ENCODE measurements at places on chromosomes 5 and 9.
A peak's percentile ranks its signal among the peaks of the same experiment; 100 is the strongest.

- peak; percentile 80 for DNase-seq
Observed at GRCh38 chr9:136400038-136400834, at the start of gene SNAPC4. Gene SNAPC4 (minus strand): TSS chr9:136400170. CDS start chr9:136398428, 1,742 bp downstream.

GRCh38 chr9:14616188-14616982 lies 76.8 kb downstream of the ZDHHC21 start:
- DNase-seq = no peak

- DNase-seq = peak; percentile 33
Observed at GRCh38 chr5:140346348-140347221, at the start of gene HBEGF. Gene HBEGF (minus strand): TSS chr5:140346603. CDS start chr5:140346328, 275 bp downstream.

DNA sequence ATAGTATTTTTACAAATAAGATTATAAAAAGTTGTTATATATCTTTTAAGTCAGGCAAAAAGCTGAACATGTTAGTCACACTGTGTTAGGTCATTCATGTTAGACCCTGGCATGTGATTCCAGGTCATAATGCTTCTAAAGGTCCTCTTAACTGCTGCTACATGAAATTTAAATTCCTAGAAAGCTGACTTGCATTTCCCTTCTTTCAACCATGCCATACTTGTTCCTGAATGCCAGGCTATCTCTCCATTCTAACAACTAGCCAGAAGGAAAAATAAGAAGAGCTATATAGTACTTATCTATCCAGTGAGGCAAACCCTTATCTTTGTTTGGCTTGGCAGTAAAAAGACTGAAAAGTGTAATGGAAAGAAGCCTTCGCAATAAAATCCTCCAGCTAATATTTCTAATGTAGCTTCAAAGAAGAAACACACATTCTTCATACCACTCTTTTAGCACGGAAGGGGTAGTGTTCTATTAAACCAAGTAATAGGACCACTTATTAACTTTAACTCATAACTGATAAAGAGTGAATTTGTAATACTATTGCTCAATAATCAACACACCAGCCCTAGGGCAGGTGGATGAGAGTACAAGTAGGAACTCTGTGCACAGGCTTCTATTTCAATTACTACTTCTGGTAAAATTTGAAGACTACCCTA lies 310.2 kb downstream of the PDE4D start:
- DNase-seq = no peak

DNA sequence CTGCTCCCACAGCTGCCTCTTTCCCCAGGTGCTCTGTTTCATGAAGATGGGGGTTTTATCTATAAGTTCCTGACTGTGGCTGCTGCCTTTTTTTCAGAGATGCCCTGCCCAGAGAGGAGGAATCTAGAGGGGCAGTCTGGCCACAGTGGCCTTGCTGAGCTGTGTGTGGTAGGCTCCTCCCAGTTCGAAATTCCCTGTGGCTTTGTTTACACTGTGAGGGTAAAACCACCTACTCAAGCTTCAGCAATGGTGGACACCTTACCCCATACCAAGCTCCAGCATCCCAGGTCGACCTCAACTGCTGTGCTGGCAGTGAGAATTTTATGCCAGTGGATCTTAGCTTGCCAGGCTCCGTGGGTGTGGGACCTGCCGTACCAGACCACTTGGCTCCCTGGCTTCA lies 250.0 kb downstream of the FER start:
- DNase-seq = no peak

DNA sequence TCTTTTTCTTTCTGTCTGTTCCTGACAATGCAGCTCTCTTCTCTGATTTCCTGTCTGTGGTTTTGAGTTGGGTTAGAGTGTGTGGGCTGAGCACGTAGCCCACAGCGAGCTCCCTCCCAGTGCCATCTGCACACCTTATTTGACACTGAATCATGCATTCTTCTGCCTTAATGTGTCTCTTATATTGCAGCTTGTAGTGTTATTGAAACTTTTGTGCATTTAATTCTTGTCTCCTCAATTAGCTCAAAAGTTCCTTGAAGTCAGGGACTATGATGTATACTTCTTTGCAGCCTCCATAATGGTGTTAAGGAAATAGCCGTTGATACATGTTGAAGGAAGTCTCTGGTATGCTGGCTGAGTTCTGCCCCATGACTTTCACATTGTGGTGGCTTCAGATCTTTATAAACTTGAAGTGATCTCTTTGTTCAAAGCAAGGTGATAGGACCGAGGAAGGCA lies 576.2 kb upstream of the CLINT1 start:
- DNase-seq = no peak

GRCh38 chr5:82445726-82446335 lies 167.7 kb upstream of the RPS23 start:
- no peak for DNase-seq

DNA sequence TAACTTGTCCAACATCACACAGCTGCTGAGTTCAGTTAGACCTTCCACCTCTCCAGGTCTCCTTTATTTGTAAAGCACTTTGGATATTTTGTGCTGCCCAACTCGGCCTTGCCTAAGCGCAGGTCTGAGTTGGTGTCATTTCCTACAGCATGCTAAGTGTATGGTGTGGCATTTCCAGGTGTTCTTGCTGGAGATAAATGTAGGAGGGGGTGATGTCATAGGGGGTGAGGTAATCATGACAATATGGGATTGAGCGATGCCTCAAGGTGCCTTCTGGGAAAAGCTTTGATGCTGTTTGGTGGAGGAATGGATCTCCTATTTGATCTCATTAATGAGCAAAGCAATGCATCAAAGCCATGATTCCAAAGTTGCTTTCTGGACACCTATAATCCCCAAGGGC lies 32.3 kb upstream of the NEURL1B start:
- no peak for DNase-seq

DNA sequence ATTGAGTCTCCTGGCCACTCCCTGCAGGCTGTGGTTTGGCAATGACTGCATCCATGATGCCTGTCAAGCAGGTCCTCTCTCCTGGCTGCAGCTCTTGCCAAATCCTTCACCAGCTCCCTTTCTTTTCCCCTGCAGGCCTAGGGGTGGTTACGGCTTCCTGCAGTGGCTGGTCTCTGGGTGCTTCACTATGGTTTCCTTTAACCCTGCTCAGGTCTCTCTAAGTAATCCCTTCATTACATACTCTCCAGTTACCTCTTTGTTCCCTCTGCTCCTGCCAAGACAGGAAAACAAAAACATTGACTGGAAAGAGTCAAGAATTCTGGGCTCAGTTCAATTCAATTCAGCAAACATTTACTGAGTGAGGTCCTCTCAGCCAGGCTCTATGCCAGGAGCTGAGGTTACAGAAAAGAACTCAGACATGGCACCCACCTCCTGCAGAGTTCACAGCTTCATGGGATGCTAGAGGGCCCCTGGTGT lies 19.8 kb upstream of the PTPN3 start:
- no peak for DNase-seq

- DNase-seq = no peak
Observed at GRCh38 chr5:59923465-59923864, 29.9 kb upstream of the PDE4D start.

- DNase-seq = no peak
Observed at GRCh38 chr5:157821405-157821804, 37.5 kb downstream of the CLINT1 start.

DNA sequence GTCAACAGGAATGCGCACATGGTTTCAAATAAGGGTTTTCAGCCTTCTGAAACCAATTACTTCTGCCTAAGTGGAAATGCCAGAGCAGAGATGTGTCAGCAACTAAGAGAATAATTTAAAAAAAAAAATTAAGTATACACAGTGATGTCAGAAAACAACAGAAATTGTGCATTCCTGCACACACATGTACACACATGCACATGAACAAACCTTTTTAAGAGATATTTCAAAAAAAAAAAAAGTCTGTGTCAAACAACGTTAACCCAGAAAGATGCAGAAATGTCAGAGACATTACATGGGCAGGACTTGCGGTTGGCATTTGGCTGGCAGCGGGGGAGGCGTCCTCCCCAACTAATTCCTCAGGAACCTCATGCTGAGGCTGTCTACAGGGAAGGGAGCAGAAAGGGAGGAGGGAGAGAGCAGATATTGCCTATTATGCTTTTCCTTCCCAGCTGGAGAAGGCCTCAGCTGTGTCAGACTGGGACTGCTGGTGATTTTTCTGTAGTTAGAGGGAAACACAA lies 536.9 kb upstream of the WWC1 start:
- no peak for DNase-seq

- no peak for DNase-seq
Observed at GRCh38 chr5:35430381-35431162, 187.1 kb upstream of the SPEF2 start.

DNA sequence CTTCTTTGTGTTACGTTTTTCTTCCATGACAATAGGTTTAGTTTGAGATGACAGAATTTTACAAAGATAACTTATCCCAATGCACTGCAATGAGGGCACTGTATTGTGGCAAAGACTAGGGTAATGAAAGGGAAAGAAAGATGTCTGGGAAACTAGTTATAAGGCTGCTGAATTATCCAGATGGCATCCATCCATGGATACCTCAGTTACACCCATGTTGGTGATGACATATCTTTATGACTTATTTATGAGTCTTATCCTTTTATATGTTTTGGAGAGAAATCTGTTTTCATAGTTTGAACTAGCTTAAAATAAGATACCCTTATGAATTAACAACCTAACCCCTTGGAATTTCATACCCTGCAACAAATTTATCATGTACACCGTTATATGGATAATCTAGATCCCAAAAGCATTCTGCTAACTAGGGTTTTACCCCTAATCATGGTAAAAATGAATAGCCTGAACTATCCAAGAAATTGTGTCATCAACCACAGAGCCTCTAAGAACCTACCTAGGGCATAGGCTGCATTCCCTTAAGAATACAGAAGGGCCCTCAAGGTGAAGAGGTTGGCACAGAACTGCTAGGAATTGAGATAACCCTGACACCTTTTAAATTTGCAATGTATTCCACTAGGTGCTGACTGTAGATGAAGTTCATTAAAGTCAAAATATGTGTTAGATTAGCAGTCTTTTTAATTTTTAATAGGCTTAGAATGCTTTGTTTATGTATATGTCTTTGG lies 49.5 kb upstream of the RORB start:
- no peak for DNase-seq

DNA sequence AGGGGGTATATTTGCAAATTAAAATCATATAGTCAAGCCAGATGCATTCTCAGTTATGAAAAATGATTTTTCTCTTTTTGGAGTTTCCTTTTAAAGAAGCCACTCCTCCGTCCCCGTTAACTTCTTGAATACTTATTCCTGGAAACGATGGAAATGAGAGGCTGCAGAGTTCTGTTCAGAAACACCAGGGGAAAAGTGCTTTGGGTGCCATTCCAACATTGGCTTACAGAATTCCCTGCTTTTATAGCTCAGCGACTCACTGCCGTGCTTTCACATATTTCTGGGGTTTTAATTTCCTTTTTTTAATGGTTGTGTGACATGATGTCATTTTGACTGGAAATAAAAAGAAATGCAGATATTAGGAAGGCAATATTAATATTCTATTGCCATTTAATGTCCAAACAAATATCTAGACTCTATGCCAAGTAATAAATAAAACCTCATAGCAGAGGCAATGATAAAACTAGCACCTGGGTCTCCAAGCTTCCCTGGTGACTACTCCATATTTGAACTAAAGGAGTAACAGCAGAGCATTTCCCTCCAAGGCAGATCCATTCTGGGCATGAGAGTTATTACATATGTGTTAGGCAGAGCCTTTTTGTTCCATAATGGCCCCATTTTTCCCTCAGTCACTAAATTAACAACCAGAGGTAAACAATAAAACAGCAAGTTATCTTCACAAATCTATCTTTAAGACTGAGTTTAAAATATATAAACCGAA lies 363.4 kb downstream of the EBF1 start:
- no peak for DNase-seq

GRCh38 chr5:92566113-92566786 lies 1014.8 kb downstream of the NR2F1-AS1 start:
- no peak for DNase-seq

DNA sequence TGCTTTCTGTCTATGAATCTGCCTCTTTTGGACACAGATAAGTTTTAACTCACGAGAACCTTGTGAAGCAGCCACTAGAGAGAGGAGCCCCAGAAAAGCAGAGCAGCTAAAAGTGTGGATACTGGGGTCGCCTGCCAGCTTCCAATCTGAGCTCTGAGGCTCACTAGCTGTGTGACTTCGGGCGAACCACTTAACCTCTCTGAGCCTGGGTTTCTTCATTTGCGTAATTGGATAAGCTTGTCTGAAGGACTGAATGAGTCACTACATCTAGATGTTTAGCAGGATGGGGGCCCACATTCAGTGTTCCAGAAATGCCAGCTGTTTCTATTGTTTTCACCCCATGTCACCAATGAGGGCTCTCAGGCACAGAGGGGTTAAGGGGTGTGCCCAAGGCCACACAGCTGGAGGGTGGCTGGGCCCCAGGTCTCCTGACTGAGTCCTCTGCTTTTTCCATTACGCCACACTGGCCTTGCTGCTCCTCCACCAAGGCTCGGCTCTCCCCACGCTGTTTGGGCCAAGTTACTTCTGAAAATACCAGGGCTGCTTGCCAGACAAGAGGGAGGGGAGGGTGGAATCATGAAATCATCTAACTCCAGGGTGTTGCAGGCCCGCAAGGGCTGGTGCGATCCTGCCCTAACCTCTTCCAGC lies 36.2 kb downstream of the SH3PXD2B start:
- DNase-seq = no peak

DNA sequence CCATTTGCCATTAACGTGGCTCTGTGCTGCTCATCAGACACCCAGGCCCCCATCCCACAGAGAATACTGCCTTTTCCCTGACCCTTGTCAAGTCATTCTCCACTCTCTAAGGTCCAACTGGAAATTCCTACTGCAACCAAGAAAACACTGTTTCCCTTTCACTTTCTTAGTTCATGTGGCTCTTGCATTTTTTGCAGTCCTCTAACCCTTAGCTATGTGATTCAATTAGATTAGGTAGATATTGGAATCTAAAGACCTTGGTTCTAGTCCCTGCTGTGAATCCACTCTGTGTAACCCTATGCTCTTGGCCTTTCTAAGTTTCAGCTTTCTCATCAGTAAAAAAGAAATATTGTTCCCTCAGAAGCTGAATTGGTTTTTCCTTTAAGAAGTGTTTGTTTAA lies 649.4 kb downstream of the CCDC171 start:
- no peak for DNase-seq

- no peak for DNase-seq
Observed at GRCh38 chr5:119386596-119387344, 31.0 kb downstream of the TNFAIP8 start.

- no peak for DNase-seq
Observed at GRCh38 chr5:137304226-137304874, 194.8 kb downstream of the SPOCK1 start.

GRCh38 chr5:37806016-37806415 lies 33.8 kb downstream of the GDNF start:
- no peak for DNase-seq

GRCh38 chr9:112445196-112445595 lies 41.4 kb upstream of the KIAA1958 start:
- no peak for DNase-seq

Measured in T follicular helper cell (primary cell).